ENCODE measurements at places on chromosomes 16 and 17.

DNA sequence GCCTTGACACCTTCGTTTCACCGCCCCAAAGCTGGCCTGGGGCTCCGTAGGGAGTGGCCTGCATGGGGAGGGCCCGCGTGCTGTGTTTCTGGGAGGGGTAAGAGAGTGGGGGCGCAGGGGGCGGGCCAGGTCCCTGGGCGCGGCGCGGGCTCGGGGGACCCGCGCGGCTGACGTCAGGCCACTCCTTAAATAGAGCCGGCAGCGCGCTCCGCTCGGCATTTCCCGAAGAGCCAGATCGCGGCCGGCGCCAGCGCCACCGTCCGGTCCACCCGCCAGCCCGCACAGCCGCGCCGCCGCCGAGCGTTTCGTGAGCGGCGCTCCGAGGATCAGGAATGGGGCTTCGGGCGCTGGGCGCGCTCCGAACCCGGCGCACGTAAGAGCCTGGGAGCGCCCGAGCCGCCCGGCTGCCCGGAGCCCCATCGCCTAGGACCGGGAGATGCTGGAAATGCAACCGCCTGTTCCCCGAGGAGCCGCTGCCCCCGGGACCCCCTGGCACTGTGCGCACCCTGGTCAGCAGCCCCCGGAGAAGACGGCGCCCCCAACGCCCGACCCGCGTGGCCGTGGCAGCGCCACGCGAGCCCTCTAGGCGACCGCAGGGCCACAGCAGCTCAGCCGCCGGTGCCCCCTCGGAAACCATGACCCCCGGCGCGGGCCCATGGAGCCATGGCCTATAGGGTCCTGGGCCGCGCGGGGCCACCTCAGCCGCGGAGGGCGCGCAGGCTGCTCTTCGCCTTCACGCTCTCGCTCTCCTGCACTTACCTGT is at the start of gene HS3ST2:
TSS of gene HS3ST2 (plus strand) at position 215 of the 763 bp plus-strand sequence. CDS start at position 664, 449 bp downstream.
- DNase-seq = no peak

DNA sequence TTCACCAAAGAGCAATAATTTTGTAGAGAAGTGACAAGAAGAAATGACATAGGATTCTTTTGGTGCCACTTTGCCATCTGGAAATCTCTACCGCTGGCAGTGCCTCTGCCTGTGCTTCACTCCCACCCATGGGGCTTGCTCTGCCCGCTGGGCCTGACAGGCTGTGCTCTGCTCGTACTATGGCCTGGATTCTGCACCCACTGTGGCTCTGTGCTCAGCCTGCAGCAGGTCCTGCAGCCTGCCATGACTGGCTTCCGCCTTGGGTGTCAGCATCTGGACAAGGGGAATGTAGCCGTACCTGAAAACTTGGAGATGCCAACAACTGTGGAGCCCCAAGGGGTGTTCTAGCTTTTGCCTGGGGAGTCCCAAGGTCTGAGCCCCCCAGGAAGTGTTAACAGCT is 792.3 kb downstream of the CDH8 start:
- no peak for DNase-seq

DNA sequence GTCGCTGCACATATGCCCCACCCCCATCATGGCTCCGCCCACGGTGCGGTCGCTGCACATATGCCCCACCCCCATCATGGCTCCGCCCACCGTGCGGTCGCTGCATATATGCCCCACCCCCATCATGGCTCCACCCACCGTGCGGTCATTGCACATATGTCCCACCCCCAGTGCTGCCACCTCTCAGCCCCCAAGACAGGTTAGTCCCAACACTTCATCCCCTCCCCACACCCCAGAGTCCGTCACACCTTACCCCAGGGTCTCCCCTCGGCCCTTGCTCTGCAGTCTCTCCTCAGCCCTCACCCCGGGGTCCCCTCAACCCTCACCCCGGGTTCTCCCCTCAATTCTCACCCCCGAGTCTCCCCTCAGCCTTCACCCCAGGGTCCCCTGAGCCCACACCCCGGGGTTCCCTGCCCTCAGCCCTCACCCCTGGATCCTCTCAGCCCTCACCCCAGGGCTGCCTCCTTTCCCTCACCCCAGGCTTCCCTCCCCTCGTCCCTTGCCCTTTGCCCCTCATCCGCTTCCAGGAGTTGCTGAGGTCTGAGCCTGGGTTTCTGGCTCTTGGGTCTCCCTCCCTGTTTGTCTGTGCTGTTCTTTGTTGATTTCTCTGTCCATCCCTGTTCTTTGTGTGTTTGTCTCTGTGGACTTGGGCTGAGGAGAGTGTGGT is 25.6 kb downstream of the TPSG1 start:
- DNase-seq = no peak

DNA sequence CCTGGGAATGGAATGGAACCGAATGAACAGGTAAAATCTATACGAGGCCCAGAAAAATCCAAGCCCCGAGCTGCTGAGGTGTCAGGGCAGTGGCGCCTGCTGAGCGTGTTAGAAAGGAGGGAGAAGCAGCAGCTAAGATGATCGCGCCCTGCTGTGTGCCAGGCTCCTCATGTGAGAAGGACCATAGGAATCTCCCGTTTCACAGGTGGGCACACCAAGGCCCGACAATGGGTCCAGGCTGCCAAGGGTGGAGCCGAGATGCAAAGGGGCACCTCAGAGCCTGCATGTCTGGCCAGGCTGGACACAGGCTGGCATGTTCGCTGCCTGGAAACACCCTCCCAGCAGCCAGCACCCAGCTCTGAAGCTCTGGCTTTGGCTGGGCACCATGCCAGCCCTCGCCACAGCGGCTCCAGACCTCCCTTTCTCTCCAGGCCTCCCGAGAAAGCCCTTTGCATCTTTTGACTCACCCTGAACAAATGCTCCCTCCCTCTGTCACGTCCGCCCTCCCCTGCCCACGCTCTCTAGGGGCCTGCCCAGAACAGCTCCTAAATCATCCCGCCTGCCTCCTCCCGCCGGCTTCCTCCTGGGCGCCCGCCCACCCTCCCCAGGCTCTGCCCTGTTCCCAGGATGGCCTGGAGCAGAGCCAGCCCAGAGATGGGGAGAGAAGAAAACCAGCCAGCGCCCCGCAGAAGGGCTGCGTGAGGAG is 217.8 kb upstream of the GSE1 start:
- DNase-seq = no peak

DNA sequence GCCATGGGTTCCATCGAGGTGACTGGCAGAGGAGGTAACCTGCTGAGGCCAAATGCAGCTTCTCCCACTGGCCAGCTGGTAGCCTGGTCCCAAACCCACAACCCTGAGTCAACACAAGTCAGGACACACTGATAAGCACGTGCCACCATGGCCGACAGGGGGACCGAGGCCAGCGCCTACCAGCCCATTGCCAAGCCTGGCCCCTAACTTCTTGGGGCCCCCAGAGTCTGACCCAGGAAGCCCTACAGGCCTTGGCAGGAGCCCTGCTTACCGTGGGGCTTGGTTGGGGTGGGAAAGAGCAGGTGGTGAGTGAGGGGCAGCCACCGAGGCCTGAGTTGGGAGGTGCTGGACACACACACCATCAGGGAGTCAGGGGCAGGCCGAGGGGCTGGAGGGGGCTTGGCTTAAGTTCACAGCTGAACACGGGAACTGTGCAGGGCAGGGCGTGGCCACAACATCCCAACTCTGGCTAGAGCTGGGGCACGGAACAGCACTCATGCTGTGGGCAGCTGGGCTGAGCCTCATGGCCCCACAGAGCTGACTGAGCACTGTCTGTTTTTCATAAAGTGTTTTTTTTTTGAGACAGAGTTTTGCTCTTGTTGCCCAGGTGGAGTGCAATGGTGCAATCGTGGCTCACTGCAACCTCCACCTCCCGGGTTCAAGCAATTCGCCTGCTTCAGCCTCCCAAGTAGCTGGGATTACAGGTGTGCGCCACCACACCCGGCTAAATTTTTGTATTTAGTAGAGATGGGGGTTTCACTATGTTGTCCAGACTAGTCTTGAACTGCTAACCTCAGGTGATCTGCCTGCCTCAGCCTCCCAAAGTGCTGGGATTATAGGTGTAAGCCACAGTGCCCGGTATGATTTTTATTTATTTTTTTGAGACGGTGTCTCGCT is 5.5 kb downstream of the MRPL28 start:
- no peak for DNase-seq

- no peak for DNase-seq
These were observed 1.5 kb upstream of the MARF1 start for GRCh38 chr16:15644267-15644961.

DNA sequence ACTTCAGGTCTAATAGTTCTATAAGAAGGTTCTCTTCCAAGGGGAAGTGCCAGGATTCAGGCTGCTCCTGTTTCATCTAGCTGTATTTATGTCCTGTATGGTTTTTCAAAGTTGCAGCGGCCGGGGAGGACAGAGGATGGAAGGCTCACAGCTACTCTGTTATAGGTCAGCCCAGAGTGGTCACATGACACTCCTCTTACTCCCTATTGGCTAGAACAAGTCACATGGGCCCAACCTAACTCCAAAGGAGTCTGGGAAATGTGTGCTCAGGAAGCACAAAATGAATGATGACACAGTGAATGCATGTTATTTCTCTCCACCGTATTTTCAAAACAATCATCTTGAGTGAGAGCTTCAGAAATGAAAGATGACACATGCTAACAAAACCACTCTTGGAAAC is 645.1 kb upstream of the RBFOX1 start:
- DNase-seq = no peak

DNA sequence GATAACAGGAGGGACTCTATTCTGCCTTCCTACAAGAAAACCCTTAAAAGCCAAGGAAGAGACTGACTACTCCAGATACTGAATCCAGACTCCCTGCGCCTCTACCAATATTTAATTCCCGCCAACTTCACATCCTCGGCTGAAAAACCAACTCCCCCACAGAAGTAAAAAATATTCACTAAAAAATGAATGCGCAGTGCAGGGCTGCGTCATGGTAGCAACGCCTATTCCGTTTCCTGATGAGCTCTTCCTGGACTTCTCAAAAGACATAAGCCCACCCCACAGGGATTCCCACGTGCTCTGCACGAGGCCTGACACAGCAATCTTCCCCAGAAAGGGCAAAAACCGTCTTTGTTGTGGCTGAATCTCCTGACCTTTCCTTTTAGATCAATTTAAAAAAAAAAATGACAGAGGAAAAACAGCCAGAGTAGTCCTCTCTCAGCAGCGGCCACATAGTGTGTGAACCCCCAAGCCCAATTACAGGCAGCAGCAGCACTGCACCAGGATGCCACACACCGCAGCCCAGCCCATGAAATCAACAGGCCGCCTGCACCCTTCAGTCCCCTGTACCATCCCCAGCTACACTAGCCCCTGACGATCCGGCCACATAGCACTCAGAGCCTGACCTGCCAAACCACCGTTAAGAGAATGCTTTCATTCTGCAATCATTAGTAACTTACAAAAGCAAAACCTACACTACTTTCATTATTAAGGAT is 23.9 kb downstream of the KLHDC4 start:
- no peak for DNase-seq

- peak; percentile 97 for DNase-seq
These were observed 32.0 kb downstream of the KDM8 start for GRCh38 chr16:27235055-27235937.

DNA sequence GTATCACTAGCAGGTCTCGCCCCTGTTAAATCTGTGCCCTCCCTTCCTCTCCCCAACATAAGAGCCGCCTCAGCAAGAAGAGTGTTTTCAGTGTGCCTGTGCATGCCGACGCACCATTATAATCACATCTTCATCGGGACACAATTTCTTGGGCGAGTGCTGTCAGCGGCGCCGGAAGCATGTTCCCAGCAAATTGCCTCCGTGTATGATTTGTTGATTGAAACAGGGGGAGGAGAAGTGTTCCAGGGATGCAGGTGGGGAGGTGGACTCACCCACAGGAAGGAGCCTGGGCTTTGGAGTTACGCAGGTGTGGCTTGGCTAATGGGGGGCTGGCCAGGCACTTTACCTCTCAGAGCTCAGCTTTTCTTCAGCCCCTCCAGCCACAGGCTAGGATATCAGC is 53.6 kb downstream of the SPACA3 start:
- DNase-seq = no peak

DNA sequence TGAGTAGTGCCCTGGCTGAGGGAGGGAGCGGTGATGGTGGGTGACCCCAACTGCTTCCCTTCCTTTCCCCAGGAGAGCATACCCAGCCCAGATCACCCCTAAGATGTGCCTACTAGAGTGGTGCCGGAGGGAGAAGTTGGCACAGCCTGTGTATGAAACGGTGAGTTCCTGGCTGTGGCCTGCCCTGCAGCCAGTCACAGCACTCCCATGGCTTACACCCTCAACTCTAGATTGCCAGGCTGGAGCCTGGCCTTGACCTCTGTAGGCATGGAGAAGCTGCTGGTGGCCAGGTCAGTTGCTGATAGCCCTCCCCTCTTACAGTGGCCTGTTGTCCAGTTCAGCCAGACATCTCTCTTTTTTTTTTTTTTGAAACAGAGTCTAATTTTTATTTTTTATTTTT is 8.6 kb upstream of the NFATC3 start:
- no peak for DNase-seq

DNA sequence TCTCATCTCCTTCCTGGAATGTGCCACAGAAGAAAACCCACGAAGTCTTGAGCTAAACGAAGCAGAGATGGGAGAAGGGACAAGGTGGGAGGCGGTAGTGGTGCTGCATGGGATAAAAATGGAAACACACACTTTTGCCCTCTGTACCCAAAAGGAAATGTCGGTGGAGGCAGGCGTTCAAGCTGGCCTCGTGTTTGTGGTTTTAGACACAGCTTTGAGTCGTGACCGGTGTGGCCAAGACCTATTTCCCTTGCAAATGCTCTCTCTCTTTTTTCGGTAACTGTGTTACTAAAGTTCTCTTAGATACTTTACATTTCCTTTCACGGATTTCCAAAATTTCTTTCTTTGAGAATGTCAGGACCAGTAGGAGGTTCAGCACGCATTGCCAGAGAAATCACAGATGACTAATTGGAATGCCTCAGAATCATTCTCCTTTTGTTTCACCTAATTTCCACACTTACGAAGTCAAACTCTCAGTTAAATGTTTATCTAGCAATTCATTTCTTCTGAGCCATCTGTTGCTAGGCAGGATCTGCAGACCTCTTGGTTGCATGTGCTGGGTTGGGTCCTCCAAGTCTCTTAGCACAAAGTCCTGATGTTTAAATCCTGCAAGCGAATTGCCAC is 412.3 kb downstream of the MAF start:
- no peak for DNase-seq

DNA sequence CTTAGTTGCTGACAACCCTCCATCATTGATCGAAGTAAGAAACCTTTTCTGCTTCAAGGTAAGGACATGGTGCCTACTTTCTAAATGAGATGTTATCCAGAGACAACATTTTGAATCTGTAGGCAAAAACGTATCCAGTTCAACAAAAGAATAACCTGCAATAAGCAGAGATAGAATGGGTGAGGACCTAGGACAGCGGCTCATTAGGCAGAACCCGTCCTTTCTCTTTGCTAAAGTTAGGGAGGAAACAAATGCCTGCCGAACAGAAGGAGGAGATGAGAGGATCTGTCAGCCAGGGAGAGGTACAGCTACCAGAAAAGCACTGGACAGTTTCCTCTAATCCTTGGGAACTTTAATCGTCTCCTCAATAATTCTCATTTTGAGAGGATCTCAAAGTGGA is 183.3 kb downstream of the CDH13 start:
- DNase-seq = no peak

GRCh38 chr17:79942591-79943346 is 92.9 kb downstream of the TBC1D16 start:
- peak; percentile 28 for DNase-seq
